CD4-positive, CD25-positive, alpha-beta regulatory T cell (primary cell): ENCODE measurements at places on chromosomes 2 and 18. TPM values are rescaled to one million over a fixed set of nuclear protein-coding genes. Genes with fewer than 3 reads are reported as not detected.

The TMEM17 gene
- not detected for total RNA-seq

- no peaks in the 10 kb centered on the region for H3K36me3 ChIP-seq
- DNase-seq: no peak
- H3K4me1 ChIP-seq: no peaks in the 10 kb centered on the region
- no peak overlapping the region for H3K4me3 ChIP-seq
- H3K27me3 ChIP-seq: no peaks in the 10 kb centered on the region
Observed at GRCh38 chr2:183522489-183523266, 398.4 kb downstream of the NUP35 start.

DNA sequence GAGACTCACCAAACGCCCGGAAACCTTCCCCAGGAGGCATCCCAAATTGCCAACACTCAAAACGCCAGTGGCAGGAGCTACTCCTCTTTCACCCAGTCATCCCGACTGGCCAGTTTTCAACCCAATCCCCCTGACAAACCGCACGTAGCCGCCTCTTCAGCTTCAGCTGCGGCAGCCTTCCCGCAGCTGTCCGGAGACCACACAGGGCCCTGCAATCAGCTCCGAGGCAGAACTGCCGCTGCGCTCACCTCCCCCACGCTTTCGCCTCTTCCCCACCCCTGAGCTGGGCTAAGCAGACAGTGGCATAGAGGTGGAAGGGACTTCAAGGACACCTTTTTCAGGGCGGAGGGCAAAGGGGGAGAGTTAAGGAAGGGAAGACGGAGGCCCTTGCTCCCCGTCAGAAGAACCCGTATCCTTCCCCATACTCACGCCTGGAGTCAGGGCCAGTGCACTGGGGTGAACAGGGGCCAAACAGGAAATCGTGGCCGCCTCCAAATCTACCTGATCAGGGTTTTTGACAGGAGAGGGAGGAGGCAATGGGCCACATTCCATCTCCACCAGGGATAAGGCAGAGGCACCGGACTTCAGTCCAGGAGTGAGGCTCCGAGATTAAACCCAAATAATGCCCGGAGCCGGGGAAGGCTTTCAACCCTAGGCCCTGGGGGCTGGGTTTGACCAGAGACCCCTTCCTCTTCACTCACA lies 16.9 kb downstream of the CYP26B1 start:
- H3K27ac ChIP-seq: no peak overlapping the region
- H3K4me3 ChIP-seq: no peak overlapping the region
- H3K4me1 ChIP-seq: no peaks in the 10 kb centered on the region
- H3K27me3 ChIP-seq: no peaks in the 10 kb centered on the region

GRCh38 chr2:44529448-44529847 lies 167.7 kb downstream of the CAMKMT start:
- H3K4me3 ChIP-seq: no peak overlapping the region
- H3K4me1 ChIP-seq: no peaks in the 10 kb centered on the region
- DNase-seq: no peak
- H3K36me3 ChIP-seq: peaks cover 3% of the 10 kb centered on the region
